Stimulated activated CD8-positive, alpha-beta memory T cell treated with anti-CD3 and anti-CD28 coated beads, Interleukin-4, amount 100 ng/mL, for 48 hours (primary cell): ENCODE measurements at places on chromosomes 7 and 10.

- DNase-seq: no peak
These were observed 6.5 kb upstream of the CHST3 start for GRCh38 chr10:71957546-71958275.

DNA sequence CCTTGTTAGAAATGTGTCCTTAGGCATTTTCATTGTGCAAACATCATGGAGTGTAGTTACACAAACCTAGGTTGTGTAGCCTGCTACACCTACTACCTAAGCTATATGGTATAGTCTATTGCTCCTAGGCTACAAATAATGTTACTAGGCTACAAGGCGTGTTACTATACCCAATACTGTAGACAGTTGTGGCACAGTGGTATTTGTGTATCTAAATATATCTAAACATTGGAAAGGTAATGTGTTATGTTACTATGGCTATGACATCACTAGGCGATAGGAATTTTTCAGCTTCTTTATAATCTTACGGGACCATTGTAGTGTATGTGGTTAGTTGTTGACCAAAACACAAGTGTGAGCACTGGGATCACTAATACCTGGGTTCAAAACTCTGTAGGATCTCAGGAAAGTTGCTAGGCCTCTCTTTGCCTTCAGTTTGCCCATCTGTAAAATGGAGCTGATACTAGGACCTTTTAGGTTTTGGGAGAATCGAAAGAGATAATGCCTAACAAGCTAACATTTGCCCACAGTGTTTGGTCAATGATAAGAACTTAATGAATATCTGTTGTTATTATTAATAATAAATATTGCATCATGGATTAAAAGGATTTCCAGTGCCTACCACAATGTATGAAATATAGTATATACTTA lies 2.7 kb downstream of the BICC1 start:
- DNase-seq: no peak

DNA sequence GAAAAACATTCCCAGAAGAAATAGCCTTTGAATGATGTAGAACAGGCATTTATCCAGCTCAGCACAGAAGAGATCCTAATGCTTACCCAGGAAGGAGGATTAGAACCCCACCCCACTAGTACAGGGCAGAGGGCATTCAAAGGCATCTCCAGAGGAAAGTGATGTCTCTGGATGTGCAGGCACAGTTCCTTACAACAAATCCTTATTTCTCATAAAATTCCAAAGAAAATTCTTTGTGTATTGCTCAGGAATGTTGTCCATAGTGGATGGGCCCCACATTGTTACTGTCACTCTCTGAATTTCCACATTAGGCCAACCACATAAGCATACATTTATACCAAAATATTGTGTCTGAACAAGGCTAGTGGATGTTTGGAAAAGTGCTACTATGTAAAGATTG lies 243.0 kb downstream of the ADRA2A start:
- no peak for DNase-seq

DNA sequence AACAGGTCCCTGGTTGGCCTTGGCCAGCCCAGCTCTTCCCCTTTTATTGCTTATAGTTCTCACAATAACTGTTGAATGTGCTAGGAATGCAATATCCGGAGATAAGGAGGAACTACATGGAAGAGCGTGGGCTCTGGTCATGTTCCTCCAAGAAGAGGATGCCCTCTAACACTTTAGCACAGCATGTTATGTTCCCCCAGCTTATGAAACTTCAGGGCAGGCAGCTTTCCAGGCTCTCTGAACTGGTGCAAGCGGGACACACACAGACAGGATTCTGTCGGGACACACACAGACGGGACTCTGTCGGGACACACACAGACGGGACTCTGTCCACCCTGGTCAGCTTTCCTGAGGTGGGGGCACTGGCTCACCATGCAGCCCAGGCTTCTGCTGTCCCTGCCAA lies 141.6 kb downstream of the PKD1L1 start:
- no peak for DNase-seq

- DNase-seq: no peak
These were observed 196.8 kb downstream of the REEP3 start for GRCh38 chr10:63718006-63718405.

GRCh38 chr7:155581954-155582353 lies 35.6 kb upstream of the CNPY1 start:
- no peak for DNase-seq

- no peak for DNase-seq
These were observed 65.9 kb downstream of the PRKCQ start for GRCh38 chr10:6514180-6514579.

DNA sequence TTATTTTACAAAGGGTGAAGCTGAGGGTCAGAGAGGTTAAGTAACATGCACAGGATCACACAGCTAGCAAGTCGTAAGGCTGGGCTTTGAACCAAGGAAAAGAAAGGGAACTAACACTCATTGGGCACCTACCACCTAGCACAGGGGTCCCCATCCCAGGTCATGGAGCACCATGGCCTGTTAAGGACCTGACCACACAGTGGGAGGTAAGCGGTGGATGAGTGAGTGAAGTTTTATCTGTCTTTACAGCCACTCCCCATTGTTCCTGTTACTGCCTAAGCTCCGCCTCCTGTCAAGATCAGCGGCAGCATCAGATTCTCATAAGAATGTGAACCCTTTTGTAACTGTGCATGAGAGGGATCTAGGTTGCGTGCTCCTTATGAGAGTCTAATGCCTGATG lies 222.8 kb downstream of the RAB11FIP2 start:
- no peak for DNase-seq

- no peak for DNase-seq
These were observed 263.1 kb downstream of the ELFN1 start for GRCh38 chr7:1933066-1933750.

- no peak for DNase-seq
These were observed 880 bp downstream of the HOXA5 start for GRCh38 chr7:27142580-27143022.

DNA sequence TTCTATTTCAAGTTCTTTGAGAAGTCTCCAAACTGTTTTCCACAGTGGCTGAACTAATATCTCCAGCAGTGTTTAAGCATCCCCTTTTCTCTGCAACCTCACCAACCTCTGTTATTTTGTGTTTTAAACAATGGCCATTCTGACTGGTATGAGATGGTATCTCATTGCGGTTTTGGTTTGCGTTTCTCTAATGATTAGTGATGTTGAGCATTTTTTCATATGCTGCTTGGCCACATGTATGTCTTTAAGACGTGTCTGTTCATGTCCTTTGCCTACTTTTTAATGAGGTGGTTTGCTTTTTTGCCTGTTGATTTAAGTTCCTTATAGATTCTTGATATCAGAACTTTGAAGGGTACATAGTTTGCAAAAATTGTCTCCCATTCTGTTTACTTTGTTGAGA lies 156.6 kb upstream of the IMMP2L start:
- no peak for DNase-seq
